Fibroblast of the conjunctiva (primary cell): ENCODE measurements at places on chromosomes 7 and 10.

- DNase-seq = no peak
Measured at GRCh38 chr10:87578160-87578841, 73.6 kb downstream of the MINPP1 start.

DNA sequence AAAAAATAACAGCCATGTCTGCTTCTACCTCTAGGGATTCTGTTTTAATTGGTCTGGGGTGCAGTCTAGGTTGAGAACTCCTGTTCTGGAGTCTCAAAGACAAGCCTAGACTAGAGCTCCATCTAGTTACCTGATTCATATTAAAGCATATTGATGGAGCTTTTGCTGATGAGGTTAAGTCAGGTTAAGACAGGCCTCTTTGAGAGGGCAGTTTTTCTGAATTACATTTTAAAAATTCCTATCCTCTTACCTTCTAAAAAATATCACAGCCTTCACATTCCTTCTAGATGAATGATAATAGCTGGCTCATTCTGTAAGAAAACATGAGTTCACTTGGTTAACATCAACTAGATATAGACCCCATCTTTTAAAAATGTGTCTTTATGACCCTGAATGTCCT, 28.9 kb downstream of the MGAM start:
- DNase-seq = no peak

GRCh38 chr7:10793995-10794775, 179.5 kb upstream of the PHF14 start:
- no peak for DNase-seq

DNA sequence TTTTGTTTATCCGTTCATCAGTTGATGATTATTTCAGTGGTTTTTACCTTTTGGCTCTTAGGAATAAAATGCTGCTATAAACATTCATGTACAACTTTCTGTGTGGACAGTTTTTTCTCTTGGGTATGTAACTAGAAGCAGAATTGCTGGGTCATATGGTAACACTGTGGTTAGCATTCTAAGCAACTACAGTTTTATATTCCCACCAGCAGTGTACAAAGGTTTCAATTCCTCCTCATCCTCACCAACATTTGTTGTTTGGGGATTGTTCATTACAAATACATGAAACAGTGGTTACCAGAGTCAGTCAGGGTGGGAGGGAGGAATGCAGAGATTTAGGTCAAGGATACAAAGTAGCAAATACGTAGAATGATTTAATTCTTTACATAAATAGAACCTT, 97.0 kb downstream of the NPSR1 start:
- no peak for DNase-seq

GRCh38 chr7:28685644-28686417, 272.3 kb downstream of the TRIL start:
- peak; percentile 99 for DNase-seq

- no peak for DNase-seq
Measured at GRCh38 chr10:110516815-110517492, 19.2 kb downstream of the DUSP5 start.

GRCh38 chr10:123147635-123148413, at the start of gene HMX2:
TSS of gene HMX2 (plus strand) at chr10:123148136. CDS start at chr10:123148379, 243 bp downstream.
- no peak for DNase-seq

GRCh38 chr7:21953781-21954180, 8.1 kb upstream of the CDCA7L start:
- no peak for DNase-seq

GRCh38 chr7:110891197-110891596, 199.7 kb upstream of the LRRN3 start:
- no peak for DNase-seq
